NCI-H1105 treated with DMSO at 0.1 percent for 48 hours (cell line): ENCODE measurements at places on chromosomes 7 and 10.

GRCh38 chr7:47335557-47336471 is 246.1 kb downstream of the TNS3 start:
- DNase-seq = no peak

- DNase-seq = no peak
These were observed 9.9 kb downstream of the LIPA start for GRCh38 chr10:89241486-89242344.

- no peak for DNase-seq
These were observed 20.3 kb downstream of the KLF6 start for GRCh38 chr10:3764626-3765112.

DNA sequence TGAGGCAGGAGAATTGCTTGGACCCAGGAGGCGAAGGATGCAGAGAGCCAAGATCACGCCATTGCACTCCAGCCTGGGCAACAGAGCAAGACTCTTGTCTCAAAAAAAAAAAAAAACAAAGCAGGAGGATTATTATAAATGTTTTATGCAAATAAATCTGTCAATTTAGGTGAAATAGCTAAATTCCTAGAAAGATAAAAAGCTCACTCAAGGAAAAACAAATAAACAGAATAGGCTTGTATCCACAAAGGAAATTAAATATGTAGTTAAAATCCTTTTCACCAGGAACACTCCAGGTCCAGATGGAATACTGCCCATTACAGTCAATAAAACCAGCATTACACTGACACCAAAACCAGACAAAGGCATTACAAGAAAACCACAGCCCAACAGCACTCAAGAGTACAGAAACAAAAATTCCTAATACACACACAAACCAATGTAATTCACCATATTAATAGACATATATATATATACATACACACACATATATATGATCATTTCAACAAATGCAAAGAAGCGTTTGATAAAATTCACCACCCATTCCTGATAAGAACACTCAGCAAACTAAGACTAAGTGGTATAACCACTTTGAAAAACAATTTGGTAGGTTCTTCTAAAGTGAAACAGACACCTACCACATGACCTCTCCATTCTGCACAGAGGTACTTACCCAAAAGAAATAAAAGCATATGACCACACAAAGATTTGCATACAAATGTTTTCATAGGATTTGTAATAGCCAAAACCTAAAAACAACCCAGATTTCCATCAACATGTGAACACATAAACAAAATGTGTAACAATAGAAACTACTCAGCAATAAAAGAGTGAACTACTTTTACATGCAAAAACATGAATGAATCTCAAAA is 38.8 kb downstream of the ABI1 start:
- no peak for DNase-seq

GRCh38 chr7:106134241-106134640 is 22.1 kb upstream of the SYPL1 start:
- no peak for DNase-seq
